ENCODE measurements at places on chromosomes 2 and 18. TPM values are rescaled to one million over a fixed set of nuclear protein-coding genes. Genes with fewer than 3 reads are reported as not detected.

Gene ABCG5
- total RNA-seq: not detected

Gene TMEFF2
- total RNA-seq: 1.4 TPM

Gene KLHL14
- total RNA-seq: not detected

- DNase-seq: no peak
These were observed 82.7 kb upstream of the SMAD2 start for GRCh38 chr18:48013162-48013561.

GRCh38 chr2:63872571-63873328 is 31.1 kb downstream of the UGP2 start:
- no peak for DNase-seq

DNA sequence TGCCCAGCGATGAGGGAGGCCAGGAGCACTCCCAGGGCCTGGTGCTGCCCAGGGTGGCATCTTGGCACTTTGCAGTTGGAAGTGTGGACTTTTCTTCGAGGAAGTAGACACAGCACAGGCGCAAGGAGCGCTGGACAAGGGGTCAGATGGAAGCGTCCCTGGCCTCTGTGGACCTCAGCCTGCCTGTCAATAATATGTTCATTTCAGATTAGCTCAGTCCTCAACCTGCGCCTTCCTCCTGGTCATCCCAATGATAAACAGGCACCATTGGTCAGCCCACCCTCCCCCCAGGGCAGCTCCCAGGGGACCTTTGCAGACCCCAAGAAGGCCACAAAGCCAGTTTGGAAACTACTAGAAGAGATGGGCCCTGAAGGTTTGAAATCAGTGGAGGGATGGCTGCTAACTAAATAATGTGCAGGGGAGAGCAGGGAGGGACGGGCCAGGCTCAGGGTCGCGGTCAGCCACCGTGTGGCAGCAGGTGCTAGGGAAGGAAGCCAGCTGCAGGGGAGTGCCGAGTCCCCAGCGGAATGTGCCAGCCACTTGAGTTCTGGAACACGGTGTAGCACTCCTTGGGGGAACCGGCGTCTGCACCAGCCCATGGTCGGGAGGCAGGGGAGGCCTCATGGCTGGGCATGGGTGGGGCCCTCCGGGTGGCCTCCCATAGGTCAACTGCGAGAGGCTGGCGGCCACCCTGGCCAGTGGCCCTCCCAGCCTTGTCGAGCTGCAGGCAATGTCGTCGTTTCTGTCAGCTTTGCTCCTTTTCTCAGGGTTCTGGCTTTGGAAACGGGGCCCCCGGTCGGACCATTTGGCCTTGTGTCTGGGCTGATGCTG is 59.9 kb downstream of the ADI1 start:
- no peak for DNase-seq

- no peak for DNase-seq
These were observed 175.7 kb upstream of the PGAP1 start for GRCh38 chr2:197102231-197102630.

- no peak for DNase-seq
These were observed 93.4 kb upstream of the MSH2 start for GRCh38 chr2:47309472-47309951.

- DNase-seq: no peak
These were observed 45.9 kb upstream of the REG3G start for GRCh38 chr2:78979380-78980151.

- DNase-seq: no peak
These were observed 864 bp downstream of the KLHL29 start for GRCh38 chr2:23385748-23386338.

- DNase-seq: no peak
These were observed 371.6 kb downstream of the HRH4 start for GRCh38 chr18:24831871-24832665.

- no peak for DNase-seq
These were observed 96.9 kb downstream of the TANC1 start for GRCh38 chr2:159065313-159065712.

GRCh38 chr18:45580127-45580526 is 35.1 kb upstream of the SLC14A2 start:
- DNase-seq: no peak

DNA sequence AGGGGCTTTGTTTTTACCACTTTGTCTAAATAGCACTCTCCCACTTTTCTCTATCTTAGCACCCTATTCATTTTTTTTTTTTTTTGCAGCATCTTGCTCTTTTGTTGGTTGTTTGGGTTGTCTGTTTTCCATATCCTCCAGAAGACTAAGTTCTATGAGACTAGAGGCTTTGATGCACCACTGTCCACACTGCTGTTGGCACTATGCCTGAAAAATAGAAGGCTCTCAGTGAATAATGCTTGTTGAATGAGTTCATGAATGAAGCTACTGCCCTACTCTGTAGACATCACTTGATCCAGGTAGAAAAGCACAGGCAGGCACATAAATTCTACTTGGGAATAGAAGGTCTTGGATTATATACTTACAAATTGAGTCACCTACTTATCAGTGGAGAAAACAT is 7.3 kb downstream of the IL1A start:
- no peak for DNase-seq

DNA sequence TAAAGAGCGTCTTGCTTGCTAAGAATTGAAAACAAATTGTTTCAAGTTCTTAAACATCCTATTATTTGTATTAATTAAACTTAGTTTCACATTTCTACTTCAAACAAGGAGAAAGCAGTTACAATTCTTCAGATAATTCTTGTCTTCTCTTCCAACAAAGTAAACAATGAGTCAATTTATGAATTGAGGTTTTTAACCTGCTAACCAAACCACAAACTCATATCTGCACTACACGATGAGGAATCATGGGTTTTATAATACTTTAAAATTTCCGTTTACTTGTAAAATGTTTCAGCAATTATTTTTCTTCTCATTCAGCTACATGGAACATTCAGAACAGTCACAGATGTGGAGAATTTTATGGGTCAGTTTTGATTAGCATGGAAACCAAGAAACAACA is 114.2 kb downstream of the SPIRE1 start:
- peak; percentile 68 for DNase-seq

- DNase-seq: peak; percentile 45
These were observed 10.4 kb upstream of the KCNF1 start for GRCh38 chr2:10901160-10901939.

GRCh38 chr2:229392196-229392595 is 121.1 kb upstream of the PID1 start:
- DNase-seq: no peak

GRCh38 chr2:45651415-45652089 is at the start of gene PRKCE:
PRKCE (plus strand) TSS chr2:45651675.
- no peak for DNase-seq

GRCh38 chr2:71923143-71923525 is 224.5 kb downstream of the CYP26B1 start:
- DNase-seq: no peak

DNA sequence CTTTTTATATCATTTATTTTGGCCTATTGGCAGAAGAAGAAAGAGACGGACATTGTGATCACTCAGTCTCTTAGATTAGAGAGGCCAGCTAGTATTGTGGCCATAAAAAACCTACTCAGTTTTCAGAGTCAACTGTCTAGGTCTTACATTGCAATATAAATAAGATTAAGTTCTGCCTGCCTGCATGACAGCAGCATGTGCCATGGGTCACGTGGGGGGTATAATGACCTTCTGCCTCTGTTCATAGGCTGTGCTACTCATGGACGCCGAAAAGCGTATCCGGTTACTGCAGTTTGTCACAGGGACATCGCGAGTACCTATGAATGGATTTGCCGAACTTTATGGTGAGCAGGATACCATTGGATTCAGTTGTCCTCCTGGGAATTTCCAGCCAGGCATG is 238.5 kb downstream of the ALPK2 start:
- DNase-seq: no peak

GRCh38 chr2:198006733-198007132 is 202.3 kb downstream of the PLCL1 start:
- no peak for DNase-seq

- DNase-seq: no peak
These were observed 78.7 kb downstream of the IRS1 start for GRCh38 chr2:226720948-226721347.

DNA sequence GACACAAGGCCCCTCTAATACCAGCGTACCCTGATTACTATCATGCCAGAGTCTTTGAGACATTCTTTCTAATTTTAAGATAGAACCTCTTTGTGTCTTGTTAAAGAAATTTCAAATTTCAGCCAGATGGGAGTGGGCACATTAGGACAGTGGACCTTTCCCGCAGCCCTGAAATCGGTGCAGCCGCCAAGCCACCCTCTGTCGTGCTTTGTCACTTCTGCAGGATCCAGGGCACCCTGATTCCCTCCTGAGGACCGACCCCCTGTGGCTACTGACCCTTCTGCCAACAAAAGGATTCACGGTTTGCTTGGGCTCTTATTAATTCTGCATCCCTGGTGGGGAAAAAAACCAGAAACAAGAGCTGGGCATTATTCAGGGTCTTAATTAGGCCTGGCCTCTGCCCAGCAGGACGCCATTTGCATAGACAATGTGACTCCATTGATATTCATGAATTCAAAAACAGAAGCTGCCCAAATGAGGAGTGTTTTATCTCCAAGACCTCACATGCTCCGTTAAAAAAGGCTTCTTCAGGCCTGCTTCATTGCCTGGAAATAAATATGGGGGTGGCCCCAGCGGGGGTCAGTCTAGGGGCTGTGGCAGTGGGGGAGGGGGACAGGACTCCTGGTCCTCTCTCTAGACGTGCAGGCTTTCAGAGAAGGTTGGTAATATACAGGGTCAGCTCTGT is 116.9 kb downstream of the ALPK2 start:
- no peak for DNase-seq

- peak; percentile 36 for DNase-seq
These were observed 8.7 kb upstream of the SERPINB13 start for GRCh38 chr18:63578357-63578958.

Measured in IMR-90 (cell line).